ENCODE measurements at places on chromosomes 11 and 22.

- no peak for DNase-seq
Observed at GRCh38 chr22:44363013-44363979, 50.5 kb upstream of the SHISAL1 start.

GRCh38 chr11:74678591-74679512 is 52.4 kb downstream of the CHRDL2 start:
- no peak for DNase-seq

DNA sequence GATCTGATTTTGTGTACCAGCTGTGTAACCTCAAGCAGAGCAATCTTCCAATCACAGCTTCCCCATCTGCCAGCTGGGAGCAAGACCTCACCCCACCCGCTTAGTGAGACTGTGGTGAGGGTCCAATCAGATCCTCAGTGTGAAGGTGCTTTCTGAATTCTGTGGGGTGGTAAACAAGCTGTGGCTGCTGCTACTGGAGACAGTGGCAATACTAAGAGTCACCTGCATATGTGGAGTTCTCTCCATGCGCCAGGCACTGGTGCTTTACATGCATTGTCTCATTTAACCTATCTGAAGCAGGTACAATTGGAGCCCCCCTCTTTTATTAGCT is 50.4 kb downstream of the CWC15 start:
- DNase-seq, result no peak

DNA sequence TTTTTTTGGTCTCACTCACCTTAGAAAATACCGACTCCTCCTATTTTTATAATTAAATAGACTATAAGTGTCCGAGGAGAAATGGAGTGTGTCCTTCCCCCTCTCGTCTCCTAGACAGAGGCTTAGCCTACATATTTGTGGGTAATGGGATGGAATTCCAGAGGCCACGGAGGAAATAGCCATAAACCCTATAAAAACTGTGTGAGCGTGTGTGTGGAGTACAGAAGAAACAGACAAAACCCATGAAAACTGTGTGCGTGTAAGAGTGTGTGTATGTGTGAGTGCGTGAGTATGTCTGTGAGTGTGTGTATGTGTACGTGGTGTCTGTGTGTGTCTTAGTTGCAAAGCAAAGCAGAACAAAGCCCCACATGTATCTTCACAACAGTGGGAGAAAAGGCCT is 883.5 kb downstream of the OPCML start:
- DNase-seq, result no peak

DNA sequence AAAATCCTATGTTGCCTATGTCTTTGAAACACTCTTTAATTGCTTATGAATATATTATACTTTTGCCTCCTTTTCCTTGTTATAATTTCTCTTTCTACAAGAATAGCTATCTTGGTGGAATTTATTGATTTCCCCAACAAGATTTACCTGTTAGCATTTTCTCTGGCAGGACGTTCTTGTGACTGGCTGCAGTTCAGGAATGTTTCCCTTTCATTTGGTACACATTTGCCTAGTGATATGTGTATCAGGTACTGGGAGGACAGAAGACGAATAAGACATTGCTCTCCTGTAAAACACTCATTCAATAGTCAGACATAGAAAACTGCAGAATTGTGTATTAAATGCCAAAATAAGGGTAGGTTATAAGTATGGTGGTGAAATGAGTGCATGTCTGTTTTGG is 279.9 kb downstream of the FAT3 start:
- DNase-seq, result no peak
